ENCODE measurements at places on chromosomes 1 and 21.

DNA sequence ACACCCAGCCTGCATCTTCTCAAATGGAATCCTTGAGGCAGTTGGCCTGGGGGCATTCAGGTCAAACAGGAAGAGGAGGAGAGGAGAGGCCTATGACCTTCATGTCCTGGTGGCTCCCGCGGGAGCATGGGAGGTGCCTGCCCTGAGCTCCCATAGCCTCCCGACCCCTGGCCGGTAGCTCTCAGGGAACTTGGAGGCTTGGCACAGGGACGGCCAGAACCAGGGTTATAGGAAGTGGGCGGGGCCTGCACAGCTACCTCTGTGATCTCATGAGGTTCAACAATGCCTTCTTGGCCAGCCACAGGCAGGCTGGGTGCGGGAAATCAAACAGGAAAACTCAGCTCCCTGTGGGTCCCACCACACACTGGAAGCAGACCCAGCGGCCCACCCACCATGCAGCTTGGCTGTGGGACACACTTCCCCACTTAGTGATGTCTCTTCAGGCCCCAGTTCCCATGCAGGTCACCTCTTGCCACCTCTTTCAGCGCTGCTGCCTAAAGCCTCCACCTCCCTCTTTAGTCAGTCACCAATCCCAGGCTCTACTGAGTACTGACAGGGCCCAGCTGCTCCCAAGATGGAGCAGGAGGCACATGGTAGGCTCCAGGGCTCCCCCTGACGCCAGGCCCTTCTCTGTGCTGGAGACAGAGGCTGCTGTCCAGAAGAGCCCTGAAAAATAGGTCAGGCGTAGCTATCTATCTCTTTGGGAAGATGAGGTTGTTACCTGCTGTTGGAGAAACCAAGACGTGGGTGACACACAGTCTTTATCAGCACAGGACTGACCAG lies at the start of gene SLFNL1:
Gene SLFNL1 (minus strand): TSS at position 200 of the 783 bp plus-strand sequence. CDS start 1,065 bp downstream, outside the sequence.
- DNase-seq = no peak

DNA sequence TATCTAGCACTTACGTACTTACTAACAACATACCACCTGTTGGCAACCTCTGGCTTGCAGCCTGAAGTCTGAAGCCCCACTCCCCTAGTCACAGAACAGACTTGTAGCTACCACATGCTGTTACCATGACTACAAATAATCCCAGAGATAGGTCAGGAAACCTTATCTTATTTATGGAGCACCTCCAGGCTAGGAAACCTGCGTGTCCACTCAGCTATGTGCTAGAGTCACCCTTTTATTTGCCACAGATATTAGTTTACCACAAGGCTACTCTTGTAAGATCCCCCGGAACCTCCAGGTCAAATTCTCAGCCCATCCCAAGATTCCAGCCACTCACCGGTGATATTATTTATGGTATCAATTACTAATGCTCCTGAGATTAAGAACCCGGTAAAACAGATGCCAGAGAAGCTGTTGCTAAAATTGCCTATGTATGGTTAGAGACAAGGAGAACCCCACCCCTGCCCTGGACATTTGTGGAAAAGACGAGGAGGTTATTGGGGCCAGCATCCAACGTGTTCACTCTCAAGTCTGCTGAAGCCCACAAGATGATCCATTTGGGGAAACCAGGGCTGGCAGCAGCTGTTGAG lies 116.5 kb downstream of the TBX15 start:
- DNase-seq = no peak

DNA sequence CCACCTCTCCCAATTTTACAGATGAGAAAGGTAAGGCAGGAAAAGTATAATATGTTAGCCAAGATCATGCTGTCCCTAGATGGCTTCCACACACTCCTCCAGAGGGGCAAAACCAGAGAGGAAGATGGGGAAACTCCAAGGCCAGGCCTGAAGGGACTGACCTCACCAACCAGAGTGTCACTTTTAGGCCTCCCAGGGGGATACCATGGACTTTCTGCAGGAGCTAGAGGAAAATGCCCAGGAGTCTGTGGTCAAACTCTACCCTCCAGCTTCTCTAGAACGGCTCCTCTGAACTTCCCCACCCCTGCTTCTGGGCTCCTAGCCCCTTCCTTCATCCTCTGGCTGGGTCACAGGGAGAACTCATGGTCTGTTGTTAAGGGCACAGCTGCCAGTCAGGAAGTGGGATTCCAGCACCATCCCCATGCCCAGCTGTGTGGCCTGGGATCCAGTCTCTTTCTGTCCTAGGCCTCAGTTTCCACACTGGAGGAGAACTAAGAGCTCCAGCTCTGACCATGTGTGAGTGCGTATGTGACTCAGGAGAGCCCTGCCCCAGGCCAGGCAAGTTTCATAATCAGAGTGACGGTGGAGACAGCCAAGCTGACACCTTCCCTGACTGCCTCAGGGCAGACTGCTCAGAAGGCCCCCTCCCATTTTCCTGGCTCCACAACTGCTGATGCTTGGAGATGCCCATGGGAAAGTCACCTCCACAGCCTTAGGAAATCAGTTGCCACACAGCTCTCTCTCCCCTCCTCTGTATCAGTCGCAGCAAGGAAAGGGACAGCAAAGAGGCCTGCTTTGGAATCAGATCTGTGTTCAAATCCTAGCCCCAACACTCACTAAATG lies 1.9 kb downstream of the IGSF8 start:
- peak; percentile 56 for DNase-seq

DNA sequence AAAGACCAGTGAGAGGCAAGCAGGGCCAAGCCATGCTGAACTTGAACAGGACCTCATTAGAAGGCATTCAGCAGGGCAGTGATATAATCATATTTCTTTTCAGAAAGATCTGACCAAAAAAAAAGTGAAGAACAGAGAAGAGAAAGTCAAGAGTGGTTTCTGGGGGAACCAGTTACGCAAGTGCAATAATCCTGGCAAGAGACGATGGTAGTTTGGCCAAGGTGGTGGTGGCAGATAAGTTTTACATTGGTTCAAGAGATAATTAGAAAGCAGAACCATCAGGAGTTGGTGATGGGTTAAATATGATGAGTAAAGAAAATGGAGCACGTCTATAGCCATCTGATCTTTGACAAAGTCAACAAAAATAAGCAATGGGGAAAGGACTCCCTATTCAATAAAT lies 54.3 kb downstream of the ZSWIM5 start:
- no peak for DNase-seq

DNA sequence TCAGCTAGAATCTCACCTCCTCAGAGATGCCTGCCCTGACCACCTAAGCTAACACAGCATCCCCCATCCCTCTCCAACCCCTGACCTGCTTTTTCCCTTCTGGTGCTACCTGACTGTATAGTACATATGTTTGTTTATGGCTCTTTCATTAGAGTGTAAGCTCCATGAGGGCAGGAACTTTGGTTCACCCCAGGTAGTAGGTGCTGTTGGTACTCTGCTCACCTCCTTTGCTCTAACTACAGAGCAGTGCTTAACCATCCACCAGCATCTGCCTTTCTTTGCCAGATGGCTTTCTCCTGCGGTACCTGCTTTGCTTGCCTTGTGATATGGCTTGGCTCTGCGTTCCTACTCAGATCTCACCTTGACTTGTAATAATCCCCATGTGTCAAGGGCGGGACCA lies 18.7 kb upstream of the BLACAT1 start:
- DNase-seq = no peak

DNA sequence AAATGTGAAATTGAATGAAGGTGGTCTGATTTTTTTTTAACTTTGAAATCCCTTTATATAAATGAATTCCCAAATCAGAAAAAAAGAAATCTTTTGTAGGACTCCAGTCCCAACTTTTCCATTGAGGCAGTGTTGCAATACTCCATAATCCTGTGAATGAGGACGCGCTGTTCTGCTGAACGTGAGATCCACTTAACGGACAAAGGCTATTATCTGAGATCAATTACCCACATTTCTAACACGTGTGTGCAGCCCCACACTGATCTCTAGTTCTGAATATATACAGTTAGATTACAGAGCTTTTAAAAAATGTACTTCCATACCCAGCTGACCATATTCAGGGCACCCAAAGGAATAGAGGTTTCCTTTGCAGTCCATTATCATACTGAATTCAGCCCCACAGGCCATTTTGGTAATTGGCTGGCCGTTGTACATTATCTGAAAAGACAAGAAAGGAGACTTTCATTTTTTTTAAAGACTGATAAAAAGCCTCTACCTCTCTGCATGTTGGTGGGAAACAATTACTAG lies 19.0 kb downstream of the RCC2 start:
- no peak for DNase-seq
